CD4-positive, alpha-beta memory T cell (primary cell): ENCODE measurements at places on chromosomes 16 and 17.

GRCh38 chr17:39200070-39200879, at the start of gene RPL19:
RPL19 (plus strand) TSS chr17:39200283; CDS start chr17:39200345, 62 bp downstream.
- peak; percentile 88 for DNase-seq

GRCh38 chr17:14352136-14352535, 51.3 kb downstream of the HS3ST3B1 start:
- DNase-seq, result no peak

DNA sequence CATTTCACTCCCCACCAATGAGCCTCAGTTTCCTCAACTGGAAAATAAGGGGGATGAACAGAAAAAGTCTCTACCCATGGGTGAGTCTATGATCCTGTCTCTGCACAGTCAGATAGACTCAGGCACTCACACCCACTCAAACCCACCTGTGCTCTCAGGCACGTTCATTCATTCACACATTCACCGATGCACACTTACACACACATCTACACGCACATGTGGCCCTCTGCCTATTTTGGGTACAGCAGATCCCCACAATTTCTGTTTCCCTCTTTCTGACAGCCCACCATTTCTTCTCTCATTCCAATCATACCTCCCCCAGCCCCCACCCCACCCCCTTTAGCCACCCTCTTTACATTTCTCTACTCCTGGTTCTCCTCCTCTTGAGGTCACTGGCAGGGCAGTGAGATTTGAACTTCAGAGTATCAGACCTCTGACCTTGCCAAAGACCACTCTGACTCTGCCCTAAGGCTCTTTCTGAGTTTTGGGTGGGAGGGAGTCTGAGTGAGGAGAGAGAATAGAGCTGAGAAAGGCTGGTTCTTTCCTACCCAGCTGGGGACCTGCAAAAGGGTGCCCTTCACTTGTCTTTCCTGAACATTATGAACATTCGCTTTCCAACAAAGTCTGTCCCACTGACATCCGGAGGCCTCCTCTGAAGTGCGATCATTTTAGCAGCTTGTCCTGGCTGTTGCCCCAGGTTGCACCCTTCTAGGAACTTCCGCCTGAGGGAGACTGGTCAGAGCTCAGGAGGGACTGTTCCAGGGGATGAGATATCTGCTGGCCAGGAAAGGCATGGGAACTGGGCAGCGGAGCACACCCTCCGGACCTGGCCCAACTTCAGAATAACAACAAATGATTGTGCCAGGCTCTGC, 10.1 kb upstream of the COL1A1 start:
- no peak for DNase-seq

DNA sequence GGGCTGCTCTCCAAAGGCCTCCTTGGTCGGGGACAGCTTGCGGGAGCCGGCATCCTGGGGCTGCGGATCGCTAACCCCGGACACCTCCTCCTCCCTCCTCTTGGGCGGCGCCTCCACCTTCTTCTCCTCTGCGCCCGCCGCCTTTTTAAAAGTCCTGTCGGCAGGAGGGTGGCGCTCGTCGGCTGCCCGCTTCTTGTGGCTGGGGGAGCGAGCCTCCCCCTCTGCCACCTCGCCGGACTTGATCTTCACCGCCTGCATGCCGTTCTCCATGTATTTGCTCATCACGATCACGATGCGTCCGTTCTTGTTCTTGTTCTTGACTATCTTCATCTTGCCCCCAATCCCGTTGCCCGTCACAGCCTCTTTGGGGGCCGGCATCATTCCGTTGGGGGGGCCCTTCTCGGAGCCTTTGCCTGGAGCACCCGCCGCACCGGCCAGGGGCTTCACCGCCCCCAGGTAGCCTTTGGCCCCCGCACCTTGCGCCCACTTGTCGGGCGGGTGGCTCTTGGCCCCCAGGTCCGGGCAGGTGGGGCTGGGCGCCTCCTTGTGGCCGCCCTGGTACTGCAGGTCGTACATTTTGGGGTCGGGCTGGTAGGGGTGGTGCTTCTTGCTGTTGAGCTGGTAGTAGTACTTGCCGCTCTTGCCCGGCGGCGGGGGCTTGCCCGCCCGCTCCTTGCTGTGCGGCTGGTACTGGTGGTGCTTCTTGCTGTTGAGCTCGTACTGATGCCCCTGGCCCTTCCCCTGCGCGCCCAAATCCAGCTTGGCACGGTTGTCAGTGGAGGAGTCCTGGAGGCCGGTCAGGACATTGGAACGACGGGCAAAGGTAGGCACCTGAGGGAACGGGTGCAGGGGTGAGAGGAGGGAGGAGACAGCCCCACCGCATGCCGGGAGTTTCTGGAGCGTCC, 4.4 kb downstream of the CBX4 start:
- DNase-seq, result no peak

DNA sequence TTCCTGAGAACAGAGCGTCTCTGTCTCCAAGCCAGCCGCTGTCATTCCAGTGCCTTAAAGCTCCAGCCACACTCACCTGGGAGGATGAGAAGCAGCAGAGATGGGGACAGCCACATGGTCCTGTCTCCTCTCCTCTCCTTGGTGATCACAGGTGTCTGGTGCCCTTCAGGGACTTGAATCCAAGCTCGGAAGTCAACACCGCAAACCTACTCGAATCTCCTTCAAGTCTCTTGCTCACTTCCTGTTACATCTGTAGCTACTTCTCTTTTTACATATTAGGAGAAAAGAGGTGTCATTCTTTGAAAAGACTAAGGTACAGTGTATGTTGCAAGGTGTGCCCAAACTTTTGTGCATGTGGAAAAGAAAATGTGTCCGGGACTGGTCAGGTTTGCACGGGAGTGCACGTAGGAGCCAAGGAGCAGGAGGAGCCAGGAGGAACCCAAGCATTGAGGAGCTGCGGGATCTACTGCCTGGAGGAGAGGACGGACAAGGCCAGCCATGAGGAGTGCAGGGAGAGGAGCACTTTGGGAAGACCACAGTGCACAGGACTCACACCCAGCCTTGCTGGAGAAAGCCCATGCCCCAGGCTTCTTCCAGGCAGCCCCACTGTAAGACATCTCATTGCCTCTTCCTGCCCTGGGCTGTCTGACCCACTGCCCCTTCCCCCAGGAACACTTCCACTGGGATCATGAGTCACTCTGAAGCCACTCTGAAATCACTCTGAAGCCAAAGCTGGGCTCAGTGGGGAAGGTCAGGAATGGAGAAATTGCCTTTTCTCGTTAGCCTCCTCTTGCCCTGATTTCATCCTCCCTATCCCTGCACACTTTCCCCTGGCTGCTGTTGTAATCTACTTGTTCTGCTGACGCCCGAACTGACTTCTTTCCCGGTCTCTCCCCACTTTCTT, at the start of gene CD300LD:
CD300LD (minus strand) TSS at position 197 of the 904 bp plus-strand sequence; CDS start at position 116, 81 bp downstream.
- DNase-seq, result no peak

DNA sequence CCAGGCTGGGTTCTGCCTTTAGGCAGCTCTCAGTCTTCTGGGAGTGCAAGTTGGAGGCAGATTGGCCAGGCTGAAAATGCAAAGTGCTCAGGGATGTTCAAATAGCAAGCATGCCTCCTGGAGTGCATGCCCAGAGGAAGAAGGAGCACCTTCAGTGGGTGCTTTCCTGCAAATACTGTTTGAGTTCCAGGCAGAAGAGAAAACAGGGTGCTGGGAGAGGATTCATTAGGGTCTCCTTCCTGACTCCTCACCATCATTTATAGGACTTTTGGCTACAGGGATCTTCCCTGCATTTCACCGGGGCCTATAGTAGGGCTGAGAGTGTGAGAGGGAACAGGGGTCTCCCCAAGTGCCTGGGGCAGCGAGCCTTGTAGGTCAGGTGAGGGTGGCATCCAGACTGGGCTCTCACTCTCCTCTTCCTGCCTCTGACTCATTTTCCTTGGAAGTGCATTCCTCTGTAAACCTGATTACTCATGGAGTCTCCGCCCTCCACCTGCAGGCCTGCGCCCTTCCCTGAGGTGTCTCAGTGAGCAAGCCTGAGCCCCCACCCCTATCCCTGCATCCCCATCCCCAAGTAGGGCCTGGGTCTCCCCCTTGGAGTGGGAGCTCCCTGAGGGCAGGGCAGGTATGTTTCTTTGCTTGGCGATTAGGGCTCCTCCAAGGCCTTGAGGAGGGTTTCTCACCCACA, 17.1 kb upstream of the TNS4 start:
- no peak for DNase-seq

DNA sequence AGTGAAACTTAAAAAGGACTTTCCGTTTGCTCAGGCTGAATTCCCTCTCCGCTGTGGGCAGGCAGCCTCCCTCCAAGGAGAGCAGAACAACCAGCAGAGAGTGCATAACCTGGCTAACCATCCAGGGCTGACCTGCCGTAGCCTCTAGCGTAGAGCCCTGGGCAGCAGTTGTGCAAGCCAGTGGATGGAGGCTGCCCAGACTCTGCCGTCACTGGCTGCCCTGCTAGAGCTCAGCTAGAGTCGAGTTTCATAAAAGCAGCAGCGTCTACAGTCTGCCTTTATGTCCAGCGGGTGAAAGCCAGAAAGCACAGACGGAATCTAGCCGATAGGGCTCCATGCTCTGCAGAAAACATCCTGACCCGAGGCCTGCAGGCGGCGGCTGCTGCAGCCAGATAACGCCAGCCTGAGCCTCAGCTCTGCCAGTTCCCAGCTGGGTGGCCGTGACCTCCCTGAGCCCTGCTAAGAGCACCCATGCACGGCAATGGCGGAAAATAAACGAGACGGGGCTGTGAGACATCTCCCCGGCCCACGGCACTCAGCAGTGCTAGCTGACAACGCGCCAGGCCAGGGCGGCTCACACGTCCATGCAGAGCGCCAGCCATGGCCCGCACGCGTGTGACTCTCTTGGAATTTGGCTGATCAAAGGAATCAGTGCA, 231.3 kb downstream of the ENGASE start:
- no peak for DNase-seq

GRCh38 chr17:77432742-77433141, 292.0 kb downstream of the SEC14L1 start:
- no peak for DNase-seq

DNA sequence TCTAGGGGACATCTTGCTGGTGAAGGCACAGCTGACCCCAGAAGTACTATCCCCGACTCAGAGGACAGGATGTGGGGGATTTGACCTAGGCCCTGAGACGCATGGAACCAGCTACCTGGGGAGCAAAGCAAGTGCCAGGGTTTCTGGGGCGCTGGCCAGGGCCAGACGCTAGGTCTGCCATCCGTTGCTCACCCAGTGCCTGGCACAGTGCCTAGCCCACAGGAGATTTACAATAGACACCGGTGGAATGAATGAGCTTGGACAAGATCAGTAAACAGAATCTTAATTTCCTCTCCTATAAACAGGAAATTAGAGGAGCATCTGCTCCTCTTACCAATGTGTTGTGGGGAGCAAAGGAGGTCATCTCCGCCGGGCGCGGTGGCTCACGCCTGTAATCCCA, 5.0 kb downstream of the RPRML start:
- no peak for DNase-seq

DNA sequence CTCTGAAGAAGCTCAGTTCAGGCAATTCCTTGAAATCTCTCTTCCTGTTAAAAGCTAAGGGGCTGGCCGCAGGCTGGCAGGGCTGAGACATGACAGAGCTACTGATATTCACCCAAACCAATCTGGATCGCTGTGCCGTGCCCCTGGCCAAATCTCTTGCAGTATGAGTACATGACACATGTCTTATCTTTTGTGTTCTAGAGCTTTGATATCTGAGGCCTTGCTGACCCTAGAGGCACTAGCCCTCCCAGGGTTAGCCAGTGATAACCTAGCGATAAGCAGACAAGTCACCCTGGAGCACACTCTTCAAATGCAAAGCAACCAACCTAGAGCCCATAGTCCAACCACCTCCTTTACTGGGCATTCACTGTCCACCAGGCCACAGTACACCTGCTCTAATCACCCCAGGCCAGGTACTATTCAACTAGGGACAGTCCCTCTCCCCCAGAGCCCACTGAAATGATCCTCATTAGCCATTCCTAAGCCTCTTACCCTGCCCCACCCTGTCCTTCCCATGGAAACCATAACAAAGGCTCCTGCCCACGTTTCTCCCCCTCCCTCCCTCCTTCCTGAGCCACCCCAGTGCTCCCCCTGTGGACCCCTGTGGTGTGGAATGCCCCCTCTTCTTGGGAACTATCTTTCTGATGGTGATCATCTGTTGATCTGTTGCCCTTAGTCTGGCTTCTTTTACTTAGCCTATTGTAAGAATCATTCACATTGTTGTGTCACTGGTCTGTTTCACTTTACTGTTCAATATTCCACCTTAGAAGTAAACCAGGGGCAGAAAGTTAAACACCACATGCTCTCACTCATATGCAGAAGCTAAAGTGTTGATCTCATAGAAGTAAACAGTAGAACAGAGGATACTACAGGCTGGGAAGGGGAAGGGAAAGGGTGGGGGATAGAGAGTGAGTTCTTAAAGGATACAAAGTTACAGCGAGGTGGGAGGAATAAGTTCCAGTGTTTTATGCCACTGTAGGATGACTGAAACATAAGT, 52.5 kb downstream of the TEKT5 start:
- no peak for DNase-seq

- no peak for DNase-seq
Measured at GRCh38 chr17:7258731-7259554, 3.3 kb downstream of the CLDN7 start.

GRCh38 chr17:46859996-46860395, 8.6 kb downstream of the WNT9B start:
- DNase-seq, result no peak

- peak; percentile 54 for DNase-seq
Measured at GRCh38 chr17:17141860-17142552, 64.1 kb downstream of the PLD6 start.

DNA sequence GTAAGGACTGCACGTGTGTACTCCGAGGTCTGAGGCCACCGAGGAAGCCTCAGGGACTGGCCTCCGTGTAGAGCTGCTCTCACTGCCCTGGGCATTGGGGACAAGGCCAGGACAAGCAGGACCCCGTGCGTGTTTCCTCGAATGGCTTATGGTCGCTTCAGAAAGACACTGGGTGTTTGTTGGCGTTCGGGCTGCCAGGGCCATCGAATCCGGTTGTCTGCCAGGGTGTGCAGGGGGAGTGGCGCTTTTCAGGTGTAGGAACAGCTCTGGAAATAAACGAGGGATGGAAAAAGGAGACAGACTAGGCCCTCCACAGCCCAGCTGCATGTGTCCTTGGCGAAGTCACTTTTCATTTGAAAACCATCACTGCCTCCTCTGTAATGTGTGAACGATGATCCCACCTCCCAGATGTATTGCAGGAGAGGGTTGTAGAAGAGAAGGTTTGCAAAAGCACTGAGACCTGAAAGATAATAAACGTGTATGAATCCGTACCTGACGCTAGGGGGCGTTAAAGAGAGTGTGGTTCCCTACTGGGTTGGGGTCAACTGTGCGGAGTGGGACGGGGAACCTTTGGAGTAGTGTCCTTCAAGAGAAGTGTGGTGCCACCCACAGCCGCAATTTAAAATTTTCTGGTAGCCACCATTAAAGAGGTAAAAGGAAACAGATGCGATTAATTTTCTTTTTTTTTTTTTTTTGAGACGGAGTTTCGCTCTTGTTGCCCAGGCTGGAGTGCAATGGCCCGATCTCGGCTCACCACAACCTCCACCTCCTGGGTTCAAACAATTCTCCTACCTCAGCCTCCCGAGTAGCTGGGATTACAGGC, 2.1 kb upstream of the ZSCAN10 start:
- DNase-seq, result peak; percentile 51

GRCh38 chr17:17938388-17939107, 33.7 kb downstream of the TOM1L2 start:
- DNase-seq, result no peak

DNA sequence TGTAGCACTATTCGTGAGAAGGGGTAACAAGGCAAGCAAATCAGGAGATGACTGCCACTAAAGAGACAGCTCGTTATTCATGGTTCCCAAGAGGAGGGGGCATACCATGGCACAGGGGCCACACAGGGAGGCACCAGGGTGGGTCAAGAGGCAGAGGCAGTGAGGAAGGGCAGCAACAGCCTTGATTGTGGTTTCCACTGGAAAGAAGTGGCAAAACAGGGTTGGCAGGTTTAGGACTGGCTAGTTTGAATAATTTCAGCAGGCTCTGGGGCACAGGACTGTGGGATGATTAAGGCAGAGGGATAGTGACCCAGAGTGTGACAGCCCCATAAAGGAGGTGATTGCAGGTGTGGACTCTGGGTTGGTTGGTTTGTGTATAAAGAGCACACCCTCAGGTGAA, 188.9 kb downstream of the CBLN1 start:
- DNase-seq, result no peak
